Right cardiac atrium (tissue), 5 donors: ENCODE measurements at places on chromosomes 1 and 21. TPM values are rescaled to one million over a fixed set of nuclear protein-coding genes. Genes with fewer than 3 reads are reported as not detected.

- peak; percentile 43 for DNase-seq
Measured at GRCh38 chr1:168726281-168726680, 2.7 kb downstream of the DPT start.

- peak; percentile 87 for DNase-seq
Measured at GRCh38 chr1:155166471-155167165, 6.5 kb downstream of the KRTCAP2 start.

DNA sequence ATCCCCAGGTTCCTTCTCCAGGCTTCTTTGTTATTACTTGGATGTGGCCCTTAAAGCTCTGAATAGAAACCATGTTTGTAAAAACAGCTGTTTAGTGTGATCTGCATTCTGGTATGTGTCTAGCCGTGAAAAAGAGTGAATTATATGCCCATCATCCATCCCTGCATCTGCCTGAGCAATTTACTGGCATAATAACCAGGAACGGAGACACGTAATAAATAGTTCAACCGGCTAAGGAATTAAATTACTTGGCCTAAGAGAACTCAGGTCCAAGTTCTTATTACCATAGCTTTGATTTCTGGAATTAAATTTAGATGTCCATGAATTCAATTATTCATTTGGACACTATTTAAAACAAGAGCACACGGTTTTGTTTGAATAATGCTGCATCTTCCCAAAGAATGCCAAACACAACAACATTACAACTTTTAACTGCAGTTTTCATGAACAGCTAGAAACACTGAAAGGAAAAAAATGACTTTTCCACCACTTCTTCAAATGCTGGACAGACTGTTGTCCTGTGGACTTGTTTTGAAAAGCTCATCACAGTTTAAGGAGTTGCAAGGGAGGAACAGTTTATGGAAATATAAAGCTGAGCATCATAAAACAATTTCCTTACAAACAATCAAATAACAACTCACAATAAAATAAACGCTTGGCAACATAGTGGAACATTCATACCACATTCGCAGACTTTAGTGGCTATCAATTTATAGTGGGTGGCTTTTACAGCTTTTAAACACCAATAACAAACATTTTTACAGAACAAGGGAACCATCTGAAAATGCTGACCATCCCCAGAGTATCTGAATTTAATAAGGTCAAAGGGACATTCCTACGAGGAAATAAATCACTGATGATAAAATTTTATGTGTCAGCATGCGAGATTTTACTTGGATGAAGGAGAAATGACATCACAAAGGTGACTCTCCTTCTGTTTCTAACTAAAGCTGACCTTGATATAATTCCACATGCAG lies 144.7 kb downstream of the APP start:
- no peak for DNase-seq

DNA sequence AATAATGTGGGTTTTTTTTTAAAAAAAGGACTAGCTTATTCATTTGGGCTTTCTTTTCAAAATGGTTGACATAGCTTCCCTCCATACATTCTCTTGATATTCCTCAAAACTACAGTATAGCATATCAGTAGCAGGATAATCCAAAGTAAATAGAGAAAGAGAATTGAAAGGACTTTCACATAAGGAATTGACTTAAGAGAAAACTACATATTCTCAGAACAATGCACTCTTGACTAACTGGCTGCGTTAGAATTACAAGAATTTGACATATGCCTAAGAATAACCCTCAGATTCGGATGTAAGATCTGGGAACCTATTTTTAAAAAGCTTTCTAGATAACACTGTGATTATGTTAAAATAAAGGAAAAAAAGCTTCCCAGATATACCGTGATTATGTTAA lies 3.1 kb downstream of the PRKAB2 start:
- DNase-seq = no peak

- peak; percentile 20 for DNase-seq
Measured at GRCh38 chr1:198876371-198876871, 237.6 kb downstream of the PTPRC start.

The KRTAP12-2 gene
- not detected for polyA plus RNA-seq

The MAN1C1 gene
- 9.1 TPM for polyA plus RNA-seq

The ADAMTSL4 gene
- 26.3 TPM for polyA plus RNA-seq

The PCNX2 gene
- 0.66 TPM for polyA plus RNA-seq

- DNase-seq = peak; percentile 65
Measured at GRCh38 chr1:165129568-165130164, 226.8 kb downstream of the LMX1A start.

DNA sequence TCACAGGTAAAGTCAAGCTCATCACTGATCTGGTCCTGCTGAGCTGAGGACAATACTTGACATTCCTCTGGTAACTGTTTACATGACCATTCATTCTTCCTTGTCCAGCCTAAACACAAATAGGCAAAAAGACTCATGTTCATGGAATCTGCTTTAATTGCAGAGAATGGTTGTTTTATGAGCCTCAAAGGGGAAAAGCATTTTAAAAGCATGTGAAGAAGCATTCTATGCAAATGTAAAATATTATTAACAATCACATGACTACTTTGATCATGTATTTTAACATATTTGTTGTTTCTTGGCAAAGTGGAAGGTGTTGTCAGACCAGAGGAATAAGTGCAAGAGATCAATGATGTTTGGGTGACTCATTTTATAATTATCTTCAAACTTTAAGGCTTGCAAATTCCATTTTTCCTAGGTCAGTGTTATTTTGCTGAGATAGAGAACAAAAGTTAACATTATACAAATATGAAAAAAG lies 133.7 kb downstream of the RUNX1 start:
- no peak for DNase-seq

DNA sequence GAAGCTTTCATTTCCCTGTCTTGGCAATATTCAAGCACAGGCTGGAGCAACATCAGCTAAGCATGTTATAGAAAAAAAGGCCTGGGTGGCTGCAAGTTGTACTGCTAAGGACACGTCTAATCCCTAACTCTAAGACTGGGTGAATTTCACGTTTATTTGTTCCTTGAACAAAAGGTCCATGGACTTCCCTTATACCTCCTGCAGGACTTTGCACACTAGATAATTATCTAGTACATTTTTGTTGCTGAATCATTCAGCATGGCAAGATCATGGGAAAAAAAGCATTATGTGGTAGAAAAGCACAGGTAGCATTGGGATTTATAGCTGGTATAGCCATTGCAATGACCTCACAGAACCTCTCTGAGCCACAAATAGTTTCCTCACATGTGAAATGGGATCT lies 130.7 kb upstream of the DMRTA2 start:
- no peak for DNase-seq

DNA sequence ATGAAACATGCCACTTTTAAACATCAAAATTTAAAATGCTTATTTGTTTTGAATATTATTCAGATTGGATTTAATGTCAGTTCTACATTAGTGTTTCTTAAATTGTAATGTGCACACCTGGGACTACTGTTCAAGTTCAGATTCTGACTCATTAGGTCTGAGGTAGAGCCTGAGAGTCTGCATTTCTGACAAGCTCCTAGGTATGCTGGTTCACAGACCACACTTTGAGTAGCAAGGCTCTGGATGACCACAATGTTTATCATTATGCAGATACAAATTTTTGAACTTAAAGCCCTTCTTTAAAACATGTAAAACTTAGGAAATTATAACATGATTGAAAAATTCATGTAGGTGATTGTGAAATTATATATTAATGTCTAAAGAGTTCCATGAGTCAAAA lies 40.2 kb downstream of the TTLL7 start:
- DNase-seq = no peak

GRCh38 chr1:45488666-45489377 lies 2.1 kb downstream of the TESK2 start:
- no peak for DNase-seq

GRCh38 chr1:78334114-78334513 lies 156.7 kb upstream of the PTGFR start:
- no peak for DNase-seq

The PRMT2 gene
- 42.5 TPM for polyA plus RNA-seq

DNA sequence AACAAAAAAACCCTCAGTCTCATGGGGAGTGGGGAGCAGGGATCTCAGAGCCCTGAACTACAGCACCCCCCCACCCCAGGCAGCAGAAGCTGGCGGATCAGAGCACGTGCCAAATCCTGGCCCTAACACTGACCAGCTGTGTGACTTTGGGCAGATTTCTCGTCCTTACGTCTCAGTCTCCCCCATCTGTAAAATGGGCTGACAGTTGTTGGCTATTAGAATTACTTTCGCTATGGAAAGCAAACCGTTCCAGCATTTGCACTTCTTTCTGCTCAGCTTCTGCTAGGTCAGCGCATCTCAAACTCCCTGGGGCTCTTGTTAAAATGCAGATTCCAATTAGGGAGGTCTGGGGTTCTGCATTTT lies 15.5 kb downstream of the TNFRSF8 start:
- DNase-seq = no peak

GRCh38 chr1:46131712-46132528 lies 509 bp downstream of the PIK3R3 start:
- DNase-seq = peak; percentile 66

GRCh38 chr1:96236156-96236739 lies 485.3 kb upstream of the PTBP2 start:
- DNase-seq = no peak

DNA sequence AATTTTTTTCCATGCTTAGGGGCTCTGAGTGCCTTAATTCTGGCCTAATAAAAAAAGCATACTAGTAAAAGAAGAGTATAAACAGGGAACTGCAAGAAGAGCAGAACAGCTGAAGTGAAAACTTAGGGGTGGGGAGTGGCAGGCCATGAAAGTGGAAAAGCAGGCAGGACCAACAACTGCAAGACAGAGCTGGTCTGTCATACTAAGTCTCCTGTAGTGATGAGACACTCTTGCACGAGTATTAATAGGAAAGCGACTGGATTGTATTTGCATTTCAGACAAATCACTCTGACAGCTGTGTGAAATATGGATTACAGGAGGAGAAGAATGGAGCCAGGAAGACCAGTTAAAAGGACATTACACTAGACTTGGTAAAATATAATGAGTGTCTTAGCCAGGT lies 449.9 kb downstream of the NUF2 start:
- DNase-seq = no peak

The SPRR3 gene
- polyA plus RNA-seq = 0.50 TPM

GRCh38 chr1:113259988-113260387 lies 130.3 kb upstream of the MAGI3 start:
- no peak for DNase-seq

The FAM151A gene
- 0.43 TPM for polyA plus RNA-seq

The OLFM3 gene
- not detected for polyA plus RNA-seq

- DNase-seq = no peak
Measured at GRCh38 chr1:161039154-161039545, 386 bp upstream of the TSTD1 start.

DNA sequence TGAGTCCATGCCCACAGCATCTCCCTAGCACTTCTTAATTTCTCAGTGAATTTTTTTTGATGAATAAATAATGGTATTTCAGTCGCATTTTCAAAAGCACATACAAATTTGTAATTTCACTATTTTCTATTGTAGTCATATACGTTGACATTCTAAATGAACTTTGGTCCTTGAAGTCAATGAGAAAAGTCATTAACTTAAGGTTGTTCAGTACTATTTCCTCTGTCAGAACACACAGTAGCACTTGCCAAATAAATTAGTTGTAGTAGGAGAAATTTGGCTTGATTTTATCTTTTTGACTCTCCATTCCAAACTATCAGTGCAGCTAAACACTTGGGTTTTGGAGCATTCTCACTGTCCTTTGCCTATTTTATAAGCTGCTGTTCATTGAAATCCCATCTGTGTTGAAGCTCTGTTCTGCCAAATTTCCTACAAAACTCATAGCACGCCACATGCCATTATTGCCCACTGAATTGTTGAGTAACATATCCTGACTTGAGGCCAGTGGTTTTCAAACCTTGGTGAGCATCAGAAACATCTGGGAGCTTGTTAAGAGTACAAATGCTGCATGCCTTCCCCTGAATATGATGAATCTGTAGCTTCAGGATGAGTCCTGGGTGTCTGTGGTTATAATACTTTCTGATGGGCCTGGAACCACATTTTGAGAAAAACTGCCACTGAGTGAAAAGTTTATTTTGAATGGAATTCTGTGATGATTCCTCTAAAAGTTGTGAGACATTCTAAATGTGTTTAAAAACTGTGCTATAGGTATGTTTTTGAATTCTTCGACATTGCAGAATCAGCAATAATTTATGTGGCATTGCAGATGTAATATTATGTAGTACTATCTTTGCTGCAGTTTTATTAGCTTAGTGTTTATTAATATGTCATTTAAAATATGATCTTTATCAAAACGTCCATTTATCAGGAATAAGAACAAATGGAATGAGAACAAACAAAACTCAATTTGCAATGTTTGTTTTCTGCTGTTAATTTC lies 78.9 kb downstream of the DNM3 start:
- no peak for DNase-seq

The RGS8 gene
- polyA plus RNA-seq = 0.02 TPM

- DNase-seq = no peak
Measured at GRCh38 chr1:3688356-3689137, 36.2 kb downstream of the TP73 start.

The SLC1A7 gene
- 0.57 TPM for polyA plus RNA-seq

- DNase-seq = no peak
Measured at GRCh38 chr1:196385109-196385508, 223.1 kb downstream of the KCNT2 start.

- no peak for DNase-seq
Measured at GRCh38 chr1:41582004-41582325, 97.5 kb upstream of the EDN2 start.

GRCh38 chr1:23531562-23532094 lies 595 bp upstream of the E2F2 start:
- DNase-seq = no peak

The FALEC gene
- polyA plus RNA-seq = not detected

DNA sequence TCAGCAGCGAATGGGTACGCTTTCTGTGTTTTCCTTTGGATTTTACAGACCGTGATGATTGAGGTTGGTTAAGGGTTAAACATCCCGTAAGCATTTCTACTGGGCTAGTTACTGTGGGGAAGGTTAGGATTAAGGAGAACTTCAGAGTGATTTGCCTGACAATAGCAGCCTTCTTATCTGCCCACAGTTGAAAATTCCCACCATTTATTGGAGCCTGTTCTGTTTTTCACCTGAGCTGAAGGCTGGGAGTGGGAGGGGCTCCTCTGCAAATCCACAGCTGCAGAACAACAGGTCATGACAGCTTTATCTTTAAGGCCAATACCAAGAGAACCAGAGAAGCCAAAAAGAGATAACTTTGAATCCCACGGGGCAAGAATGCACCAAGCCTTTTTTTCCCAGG lies 168.6 kb downstream of the KAZN start:
- DNase-seq = no peak

DNA sequence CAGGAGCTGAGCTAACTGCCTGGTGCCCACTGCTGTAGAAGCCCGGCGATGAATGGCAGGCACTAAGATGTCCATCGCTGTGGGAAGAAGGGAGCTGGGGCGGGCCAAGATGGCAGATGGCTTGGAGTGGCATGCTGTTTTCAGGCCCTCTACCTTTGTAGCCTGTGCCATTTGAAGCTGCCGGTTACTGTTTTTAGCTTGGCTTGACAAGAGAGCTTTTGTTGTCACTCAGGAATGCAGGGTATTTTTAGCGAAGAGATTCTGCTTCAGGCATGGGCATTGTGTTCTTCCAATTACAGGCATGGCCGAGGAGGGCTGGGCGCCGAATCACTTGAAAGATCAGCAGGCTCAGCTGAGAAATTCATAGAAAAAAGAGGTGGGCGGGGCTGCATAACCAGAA lies 348.7 kb downstream of the RPS6KC1 start:
- peak; percentile 63 for DNase-seq
